DND-41 (cell line): ENCODE measurements at places on chromosomes 1 and 21.

- DNase-seq: peak; percentile 35
These were observed 18.6 kb downstream of the NTPCR start for GRCh38 chr1:232968965-232969364.

GRCh38 chr1:12146343-12147112 is 20.3 kb upstream of the TNFRSF1B start:
- no peak for DNase-seq

DNA sequence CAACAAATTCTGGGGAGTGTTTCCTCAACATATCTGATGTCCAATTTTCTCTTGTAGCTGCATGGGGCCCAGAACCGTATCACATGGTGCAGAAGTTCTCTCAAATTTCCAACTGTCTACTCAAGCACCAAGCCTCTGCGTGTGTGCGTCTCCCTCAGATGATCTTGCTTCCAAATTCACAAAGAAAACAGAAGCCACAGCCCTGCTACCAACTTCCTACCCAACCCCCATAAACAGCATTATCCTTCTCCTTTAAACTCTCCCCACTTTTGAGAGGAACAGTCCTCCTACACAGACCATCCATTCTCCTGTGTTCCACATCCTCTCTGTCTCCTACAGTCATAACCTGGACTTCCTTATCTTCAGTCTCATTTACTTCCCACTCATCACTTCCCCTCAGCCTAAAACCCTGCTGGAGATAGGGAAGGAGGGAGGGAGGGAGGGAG is 354.1 kb downstream of the SMYD3 start:
- no peak for DNase-seq

GRCh38 chr1:168243198-168243597 is 17.4 kb downstream of the SFT2D2 start:
- no peak for DNase-seq

- DNase-seq: no peak
These were observed 10.2 kb upstream of the SH2D5 start for GRCh38 chr1:20742671-20743070.

DNA sequence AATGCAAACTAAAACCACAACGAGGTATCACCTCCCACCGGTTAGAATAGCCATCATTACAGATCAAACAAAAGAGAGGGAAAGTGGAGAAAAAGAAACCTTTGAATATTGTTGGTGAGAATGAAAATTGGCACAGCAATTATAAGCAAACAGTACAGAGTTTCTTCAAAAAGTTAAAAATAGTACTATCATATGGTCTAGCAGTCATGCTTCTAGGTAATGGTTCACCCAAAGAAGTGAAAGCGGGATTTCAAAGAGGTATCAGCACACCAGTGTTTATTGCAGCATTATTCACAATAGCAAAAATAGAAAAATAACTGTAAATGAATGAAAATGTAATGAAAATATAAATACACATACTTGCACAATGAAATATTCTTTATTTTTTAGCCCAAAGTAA is 8.2 kb downstream of the OR2T10 start:
- DNase-seq: no peak

- DNase-seq: no peak
These were observed at the start of gene SH2D5 for GRCh38 chr1:20732588-20733359. TSS of gene SH2D5 (minus strand) at chr1:20732703. CDS start at chr1:20728044, 4,659 bp downstream.

DNA sequence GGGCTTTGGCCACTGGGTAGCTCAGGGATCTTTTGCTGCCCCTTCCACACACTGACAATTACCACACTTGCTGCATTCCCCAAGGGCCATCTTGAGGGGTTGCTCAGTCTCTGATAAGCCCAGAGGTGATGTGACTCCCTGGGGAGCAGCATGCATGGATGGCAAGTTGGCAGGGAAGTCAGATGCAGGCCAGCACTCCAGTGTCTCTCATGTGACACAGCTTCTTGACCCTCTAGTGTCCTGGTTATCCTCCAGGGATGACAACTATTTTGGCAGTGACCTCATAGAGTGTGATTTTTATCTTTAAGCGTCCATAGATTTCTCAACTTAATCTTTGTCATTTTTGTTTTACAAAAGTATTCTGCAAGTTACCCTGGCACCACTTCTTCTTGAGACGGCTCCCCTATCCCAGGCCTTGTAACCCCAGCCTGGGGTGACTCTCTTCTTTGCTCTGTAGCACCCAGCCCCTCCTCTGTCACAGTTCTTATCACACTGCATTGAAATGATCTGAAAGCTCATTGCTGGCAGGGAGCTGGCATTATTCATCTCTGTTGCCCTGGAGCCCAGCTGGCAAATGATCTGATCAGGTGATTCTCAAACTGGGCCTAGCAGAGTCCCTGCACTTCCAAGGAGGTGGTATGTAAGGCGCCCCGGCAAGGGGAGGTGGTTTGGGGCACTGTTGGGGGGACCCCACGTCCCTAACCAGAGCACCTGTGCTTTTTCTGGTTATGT is 72.6 kb downstream of the TENT5C start:
- no peak for DNase-seq

DNA sequence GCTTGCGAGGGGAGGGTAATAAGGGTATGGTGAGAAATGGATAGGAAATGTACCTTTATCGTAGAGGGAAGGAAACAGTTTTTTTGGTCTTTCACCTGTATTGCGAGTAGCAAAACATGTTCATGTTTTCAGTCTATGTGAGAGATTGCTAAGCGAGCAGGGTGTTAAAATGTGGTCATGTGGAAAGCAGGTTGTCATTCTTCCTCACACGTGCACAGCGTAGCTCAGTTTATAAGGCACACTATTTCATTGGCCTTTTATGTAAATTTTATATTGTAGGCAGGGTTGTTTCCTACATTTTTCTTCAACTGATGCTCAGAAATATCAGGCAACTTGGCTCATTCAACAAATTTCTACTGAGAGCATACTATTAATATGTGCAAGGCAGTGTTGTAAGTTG is 18.5 kb upstream of the GNG12 start:
- DNase-seq: no peak

GRCh38 chr1:92424381-92424780 is 62.3 kb downstream of the GFI1 start:
- DNase-seq: no peak

GRCh38 chr1:24759492-24759891 is 14.2 kb downstream of the CLIC4 start:
- DNase-seq: no peak

DNA sequence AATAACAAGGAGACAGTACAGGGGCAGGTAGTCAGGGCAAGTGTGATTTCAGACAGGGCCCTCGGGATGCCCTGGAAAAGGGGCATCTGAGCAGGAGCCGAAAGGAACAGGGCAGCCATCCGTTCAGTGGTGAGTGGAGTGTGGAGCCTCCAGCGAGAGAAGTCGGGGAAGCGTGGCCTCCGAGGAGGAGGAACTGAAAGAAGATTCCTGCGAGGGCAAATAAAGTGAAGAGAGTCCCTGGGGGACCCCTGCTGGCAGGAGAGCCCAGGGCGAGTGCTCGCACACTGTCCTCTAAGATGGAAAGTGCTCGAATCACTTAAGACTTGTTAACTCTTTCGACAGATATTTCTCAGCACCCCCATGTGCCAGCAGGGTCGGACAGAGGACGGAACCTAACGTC is 3.5 kb upstream of the UTS2 start:
- DNase-seq: no peak

DNA sequence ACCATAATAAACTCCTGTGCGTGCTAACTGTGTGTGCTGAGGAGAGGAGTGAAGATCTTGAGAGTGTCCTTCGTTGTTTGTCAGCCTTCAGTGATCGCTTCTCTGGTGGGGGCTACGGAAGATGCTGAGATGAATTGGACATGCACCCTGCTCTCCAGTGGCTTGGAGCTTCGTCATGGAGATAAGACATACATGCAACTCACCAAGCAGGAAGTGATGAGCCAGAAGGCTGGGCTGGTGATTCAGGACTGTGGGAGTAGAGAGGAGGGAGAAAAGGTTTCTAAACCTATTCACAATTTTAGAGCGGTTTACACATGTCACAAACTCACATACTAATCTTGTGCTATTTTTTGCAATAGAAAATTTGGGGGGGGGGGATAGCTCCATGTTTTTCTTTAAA is 128.9 kb upstream of the ADAR start:
- no peak for DNase-seq

DNA sequence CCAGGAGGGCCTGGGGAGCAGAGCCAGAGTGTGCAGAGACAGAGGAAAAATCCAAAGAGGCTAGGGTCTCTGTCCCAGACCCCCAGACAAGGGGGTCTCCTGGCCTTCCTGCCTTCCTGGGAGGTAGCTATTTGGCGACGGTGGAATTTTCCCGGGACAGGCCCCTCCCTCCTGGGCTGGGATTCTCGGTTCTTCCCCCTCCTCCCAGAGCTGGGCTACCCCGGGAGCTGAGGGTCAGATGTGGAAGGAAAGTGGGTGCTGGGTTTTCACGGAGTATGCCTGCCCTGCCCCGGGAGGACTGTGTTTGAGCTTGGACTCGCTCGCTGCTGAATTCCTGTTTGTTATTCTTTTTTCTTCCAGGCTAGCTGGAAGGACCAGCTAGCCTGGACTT is 759 bp downstream of the AMPD2 start:
- peak; percentile 24 for DNase-seq

DNA sequence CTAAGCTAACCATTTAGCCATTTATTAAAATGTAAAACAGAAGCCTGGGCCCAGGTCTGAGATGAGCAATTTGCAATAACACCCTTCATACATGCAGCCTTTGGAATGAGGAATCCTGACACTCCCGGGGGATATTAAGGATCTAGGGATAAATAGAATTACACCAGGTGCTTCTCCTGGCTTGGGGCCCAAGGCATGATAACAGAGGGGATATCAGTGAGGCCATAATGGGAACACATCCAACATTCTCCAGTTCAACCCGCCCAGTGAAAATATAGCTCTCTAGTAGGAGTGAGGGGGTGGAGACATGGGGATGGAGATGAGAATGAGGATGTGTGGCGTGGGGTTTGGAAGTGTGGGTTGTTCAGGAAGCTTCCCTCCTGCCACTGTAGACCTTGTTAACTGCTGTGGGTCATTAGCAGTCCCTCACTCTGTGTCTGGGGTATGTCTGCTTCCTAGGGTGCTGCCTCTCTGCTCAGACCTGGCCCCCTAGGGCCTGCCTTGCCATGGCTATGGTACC is 57.9 kb upstream of the KANK4 start:
- no peak for DNase-seq

DNA sequence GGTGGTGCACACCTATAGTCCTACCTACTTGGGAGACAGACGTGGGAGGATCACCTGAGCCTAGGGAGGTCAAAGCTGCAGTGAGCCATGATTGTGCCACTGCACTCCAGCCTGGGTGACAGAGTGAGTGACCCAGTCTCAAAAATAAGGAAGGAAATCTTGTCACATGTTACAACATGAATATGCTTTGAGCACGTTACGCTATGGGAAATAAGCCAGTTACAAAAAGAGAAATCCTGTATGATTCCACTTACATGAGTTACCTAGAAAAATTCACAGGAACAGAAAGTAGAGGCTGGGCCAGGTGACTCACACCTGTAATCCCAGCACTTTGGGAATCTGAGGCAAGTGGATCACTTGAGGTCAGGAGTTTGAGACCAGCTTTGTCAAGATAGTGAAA is 6.7 kb upstream of the PADI6 start:
- DNase-seq: no peak

GRCh38 chr21:17050156-17050555 is 462.7 kb upstream of the CXADR start:
- DNase-seq: no peak

DNA sequence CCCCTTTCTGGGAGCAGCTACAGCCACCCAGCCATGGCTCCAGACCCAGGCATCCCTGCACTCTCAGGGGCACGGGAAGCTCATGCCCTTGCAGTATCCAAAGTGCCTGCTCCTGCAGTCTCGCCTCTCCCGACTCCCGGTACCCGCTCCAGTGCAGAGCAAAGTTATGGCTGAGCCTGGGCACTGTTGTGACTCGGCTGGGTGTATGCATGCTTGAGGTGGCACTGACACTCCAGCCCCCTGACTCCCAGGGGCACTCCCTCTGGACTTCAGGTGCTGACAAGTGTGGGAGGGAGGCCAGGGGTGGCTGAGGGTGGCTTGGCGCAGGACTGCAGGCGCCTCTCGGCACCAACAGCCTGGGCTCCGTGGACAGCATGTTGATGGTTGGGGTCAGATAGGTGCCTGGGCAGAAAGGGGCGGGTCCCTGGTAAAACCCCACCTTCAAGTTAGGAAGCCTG is 580.1 kb upstream of the ADGRL2 start:
- DNase-seq: no peak

GRCh38 chr1:241677201-241677600 is 25.1 kb downstream of the WDR64 start:
- peak; percentile 47 for DNase-seq

DNA sequence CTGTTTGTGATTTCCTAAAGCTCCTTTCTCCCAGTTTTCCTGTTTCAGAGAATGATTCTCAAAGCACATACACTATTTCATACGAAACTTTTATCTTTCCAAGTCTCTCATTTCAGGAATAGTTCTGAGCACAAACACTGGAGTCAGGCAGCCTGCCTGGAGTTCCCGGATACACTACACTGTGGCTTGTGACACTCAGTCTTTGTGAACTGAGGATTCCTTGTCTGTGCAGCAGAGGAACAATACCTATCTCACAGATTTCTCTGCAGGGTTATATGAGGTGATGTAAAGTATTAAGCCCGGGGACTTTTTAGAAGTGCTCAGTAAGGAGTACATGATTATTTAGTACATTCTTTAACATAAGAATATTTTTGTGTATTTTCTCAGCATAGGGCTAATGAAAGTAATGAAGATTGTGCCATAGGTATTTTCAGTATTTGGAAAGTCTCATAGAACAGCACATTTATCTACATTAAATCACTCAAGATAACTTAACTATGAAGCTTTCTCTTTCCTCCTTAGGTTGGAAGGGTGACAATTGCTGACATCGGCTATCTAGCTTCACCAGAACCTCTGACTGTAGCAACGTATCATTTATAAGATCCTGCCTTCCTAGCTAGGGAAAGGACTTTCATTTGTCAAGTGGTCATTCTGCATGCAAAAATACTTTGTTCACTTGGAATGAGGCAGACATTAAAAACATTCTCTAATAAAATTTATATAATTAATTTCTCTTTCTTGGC is 12.9 kb downstream of the GBP2 start:
- no peak for DNase-seq

GRCh38 chr1:17763995-17764394 is 8.9 kb downstream of the ACTL8 start:
- no peak for DNase-seq

DNA sequence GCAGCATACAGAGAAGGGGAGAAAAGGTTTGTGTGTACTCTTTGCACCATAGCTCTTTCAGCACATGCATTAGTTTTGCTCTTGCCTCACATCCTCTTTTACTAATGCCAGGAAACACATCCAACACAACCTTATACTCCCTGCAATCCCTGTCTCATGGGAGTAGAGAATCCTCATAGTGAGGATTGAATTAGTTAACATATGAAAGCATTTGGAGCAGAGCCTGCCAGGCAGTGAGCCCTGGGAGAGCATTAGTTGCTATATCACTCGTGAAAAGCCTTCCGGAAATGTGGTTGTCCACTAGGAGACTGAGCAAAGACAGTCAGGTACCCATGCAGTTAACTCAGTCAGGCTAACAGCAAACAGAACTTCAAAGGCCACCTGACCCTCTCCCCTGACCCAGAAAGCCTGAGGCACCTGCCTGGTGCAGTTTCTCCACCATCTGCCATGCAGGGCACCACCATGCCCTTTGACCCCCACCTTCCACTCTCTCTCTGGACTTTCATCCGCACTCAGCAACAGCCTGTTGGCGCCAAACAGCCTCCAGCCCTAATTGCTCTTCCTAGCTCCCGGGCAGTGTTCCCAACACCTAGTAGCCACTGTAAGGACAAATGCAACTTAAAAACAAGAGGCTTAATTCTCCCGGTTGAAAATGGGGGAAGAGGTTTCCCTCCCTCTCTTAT is 14.9 kb upstream of the AGT start:
- no peak for DNase-seq
